ENCODE measurements at places on chromosomes 1 and 21.

DNA sequence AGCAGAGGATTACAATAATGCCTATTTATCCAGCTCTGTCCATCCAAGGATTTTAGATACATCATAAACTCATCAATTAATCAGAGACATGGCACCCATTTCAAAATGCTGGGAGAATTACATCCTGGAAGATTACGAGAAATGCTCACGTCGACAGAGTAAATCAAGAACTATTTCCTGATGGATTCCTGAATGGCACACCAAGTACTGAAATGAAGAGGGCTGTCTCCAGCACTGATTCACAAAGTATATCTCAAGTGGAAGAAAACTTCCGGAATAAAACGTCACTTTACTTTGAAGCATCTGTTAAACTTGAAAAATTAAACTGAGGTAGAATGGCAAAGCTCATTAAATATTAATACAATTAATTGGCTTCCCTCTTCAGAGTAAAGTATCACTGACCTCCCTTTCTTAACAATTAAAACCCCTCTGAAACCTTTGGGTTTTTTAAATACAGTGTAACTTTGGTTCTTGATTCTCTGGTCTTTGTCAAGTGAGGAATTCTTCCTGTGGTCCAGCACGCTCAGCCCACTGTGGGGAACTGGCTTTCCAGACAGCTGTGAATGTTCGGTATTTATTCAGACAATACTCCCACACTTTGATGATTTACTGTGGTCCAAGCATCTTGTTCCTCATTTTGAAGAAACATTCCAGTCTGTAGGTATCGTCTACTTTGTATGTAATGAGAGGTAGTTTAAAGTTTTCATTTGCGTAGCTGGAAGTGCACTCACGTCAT lies 288.0 kb downstream of the NFIA start:
- no peak for DNase-seq

DNA sequence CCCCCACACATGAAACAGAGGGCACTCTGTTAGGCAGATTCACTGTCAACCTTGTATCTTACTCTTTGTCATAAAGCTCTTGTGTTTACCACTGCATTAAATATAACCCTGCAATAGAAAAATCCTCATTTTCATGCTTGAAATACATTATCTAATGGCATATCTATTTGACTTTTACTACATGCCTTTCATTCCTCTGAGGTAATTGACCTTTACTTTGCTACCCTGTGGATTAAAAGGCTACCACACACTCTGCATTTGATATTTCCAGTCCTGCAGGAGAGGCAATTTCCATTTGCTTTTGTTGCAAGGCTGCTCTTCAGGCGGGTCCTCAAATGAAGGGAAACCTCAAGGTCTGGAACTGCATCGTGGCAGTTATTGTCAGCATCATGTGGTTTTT lies 238.0 kb downstream of the NTNG1 start:
- DNase-seq: no peak

DNA sequence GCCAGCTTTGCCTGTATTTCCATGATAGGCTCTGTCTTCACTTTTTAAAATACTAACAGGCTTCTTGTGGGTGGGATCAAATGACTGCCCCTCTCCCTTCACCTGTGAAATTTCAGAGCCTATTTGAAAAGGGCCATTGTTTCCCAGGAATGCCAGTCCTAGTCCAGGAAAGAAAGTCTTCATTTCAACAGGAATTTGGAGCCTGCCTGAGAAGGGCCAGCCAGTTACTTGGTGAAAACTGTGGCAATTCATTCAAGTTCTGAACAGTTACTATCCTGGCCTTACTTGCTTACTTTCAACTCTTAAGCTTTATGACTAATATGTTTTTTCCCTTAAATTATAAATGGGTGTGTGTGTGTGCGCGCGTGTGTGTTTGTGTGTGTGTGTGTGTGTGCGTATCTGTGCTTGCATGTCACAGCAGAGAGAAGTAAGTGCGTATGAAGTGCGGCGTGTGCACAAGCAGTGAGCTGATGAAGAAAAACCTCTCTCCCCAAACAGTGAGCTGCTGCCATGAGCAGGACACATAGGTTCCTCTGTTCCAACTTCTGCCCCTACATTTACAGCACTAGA lies 67.5 kb upstream of the RNPC3 start:
- no peak for DNase-seq

GRCh38 chr21:23021481-23021880 lies 2023.3 kb downstream of the NCAM2 start:
- no peak for DNase-seq

- no peak for DNase-seq
Observed at GRCh38 chr1:186054932-186055331, 320.1 kb downstream of the TPR start.

GRCh38 chr1:97902067-97902466 lies 18.8 kb downstream of the DPYD start:
- DNase-seq: no peak

DNA sequence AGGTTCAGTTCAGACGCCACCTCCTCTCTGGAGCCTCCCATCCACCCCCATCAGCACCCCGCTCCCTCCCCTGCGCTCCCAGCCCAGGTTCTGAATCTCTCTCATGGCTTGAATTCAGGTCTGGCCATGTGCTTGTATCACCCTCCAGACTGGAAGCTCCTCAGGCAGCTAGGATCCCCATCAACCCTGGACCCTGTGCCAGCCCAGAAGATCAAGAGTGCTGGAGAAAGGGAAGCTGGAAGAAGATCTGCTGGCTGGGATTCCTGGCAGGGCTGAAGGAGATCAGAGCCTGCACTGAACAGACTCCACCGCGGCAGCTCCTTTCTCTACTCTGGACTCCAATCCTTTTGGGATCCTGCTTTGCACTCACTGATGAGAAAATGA lies 11.7 kb upstream of the TINAGL1 start:
- no peak for DNase-seq

DNA sequence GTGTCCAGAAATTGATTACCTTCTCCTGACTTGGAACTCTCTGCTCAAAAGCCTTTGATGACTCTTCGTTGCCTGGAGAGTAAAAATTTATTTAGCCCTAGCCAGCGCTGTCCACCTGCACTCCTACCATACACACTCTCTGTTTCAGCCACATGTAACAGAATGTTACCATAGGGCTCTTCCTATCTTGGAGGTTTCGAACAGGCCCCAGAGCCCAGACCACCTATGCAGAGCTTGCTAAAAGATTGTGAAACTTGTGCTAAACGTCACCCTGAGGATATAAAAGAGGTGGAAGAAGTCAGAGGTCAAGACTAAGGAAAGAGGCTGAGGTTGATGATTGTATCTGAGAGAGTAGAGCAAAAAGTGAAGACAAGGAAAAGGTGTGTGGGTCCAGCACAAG lies 237.0 kb upstream of the HOOK1 start:
- no peak for DNase-seq

DNA sequence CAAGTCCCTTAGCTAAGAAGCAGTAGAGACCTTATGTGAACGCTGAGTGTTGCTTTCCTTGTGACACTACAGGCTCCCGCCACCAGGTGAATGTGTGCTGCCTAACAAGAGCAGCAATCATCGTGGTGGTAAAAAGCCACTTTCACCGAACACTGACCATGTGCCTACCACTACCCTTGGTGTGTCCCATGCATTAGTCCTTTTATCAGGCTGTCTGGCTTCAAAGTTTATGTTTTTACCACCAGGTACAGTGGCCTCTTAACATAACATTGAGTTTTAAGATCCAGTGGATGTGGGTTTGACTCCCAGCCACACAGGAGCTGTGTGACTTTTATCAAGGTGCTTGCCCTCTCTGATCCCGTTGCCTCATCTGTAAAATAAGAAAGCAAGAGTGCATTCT lies 1.7 kb downstream of the C1QB start:
- no peak for DNase-seq

- no peak for DNase-seq
Observed at GRCh38 chr21:14273736-14274538, 58.0 kb downstream of the RBM11 start.

GRCh38 chr1:68558321-68559026 lies 61.6 kb upstream of the DEPDC1 start:
- no peak for DNase-seq

GRCh38 chr1:43844114-43844513 lies 89.5 kb upstream of the ARTN start:
- DNase-seq: no peak

DNA sequence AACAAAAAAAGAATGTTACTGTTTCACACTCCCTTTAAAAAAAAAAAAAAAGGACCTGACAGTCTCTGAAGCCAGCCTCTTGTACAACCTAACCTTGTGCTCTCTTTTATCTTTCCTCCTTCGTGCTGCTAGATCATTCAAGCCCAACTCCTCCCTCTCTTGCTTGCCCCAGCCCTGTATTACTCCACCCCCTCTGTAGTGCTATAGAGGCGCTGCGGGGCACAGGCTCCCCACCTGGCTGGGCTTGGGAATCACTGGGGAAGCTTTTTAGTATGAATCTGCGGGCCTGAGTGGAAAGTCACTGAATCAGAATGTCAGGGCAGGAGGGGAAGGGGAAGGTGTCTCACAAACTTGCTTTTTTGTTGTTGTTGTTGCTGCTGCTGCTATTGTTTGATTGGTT lies 383.7 kb upstream of the CAMK1G start:
- DNase-seq: no peak

DNA sequence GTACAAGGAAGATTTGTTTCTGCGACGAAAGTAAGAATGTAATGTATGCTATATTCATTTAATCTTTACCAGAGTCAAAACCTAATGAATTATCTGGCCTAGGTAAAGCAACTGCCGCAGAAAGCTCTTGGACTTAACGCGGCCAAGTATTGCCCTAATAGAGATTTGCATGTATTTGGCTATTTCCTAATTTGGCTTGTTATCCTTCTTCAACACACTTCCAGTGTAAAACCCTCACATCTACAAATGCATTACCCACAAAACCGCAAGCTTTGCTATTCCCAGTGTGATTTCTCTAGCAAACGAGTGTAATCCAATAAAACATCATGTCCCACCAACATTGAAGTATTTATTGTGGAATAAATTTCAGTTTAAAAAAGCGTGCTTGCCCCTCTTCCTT lies 123.8 kb upstream of the LMO4 start:
- DNase-seq: no peak

GRCh38 chr1:167663002-167663772 lies 33.2 kb downstream of the RCSD1 start:
- DNase-seq: no peak

DNA sequence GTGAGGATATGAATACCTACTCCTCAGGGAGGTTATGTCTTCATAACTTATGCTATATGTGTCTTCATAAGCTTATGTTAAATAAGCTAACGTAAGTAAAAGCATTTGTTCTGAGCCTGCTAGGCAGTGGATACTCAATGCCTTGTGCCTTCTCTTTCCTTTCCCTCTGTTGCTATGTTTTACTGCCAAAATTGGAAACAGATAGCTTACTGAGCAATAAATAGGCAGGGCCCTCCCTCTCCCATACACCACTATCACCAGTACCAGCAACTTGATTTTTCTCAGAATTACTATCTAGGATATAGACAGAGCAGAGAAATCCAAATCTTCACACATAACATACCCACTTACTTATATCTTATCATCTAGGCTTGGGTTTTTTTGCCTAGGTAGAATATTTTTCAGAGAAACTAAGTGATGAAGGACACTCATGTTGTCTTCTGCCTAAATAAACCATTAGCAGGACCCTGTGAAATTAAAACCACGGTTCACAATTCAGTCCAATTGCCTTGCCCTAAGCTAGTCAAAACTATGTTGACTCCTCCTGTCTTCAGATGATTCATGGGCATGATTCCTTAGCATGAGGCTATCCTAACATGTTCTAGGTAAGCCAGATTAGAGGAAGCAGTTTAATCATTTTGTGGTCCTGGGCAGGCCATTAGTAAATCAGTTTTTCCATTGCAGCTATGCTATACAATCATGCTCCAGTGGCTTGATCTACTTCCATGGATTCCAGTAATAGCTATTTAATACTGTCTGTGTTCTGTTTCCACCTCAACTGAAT lies 15.9 kb upstream of the LRRC8C start:
- DNase-seq: no peak

GRCh38 chr1:23514111-23514679 lies 16.8 kb downstream of the E2F2 start:
- DNase-seq: no peak

GRCh38 chr1:216958569-216958968 lies 235.3 kb upstream of the ESRRG start:
- no peak for DNase-seq

- DNase-seq: no peak
Observed at GRCh38 chr1:248857201-248857600, 1.7 kb downstream of the ZNF692 start.

- DNase-seq: no peak
Observed at GRCh38 chr21:41833497-41834115, 45.5 kb downstream of the PRDM15 start.

- no peak for DNase-seq
Observed at GRCh38 chr21:43188181-43188580, 19.4 kb downstream of the CRYAA start.

GRCh38 chr1:224497714-224498573 lies 63.3 kb upstream of the WDR26 start:
- peak; percentile 44 for DNase-seq

DNA sequence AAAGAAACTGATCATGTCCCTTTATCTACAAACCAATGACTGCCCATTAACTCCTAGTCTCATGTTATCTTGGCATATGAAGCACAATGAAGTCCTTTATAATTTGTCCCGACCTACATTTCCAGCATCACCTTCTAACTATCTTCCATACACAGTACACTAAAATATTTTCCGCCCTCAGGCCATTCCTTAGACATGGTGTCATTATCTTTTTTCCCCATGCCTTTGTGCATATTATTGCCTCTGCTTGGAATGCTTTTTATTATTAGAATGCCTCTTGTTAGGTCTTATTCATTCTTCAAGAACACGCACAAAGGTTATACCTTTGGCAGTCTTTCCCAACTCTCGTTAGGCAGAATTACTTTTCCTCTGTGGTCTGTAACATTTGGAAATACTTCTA lies 39.6 kb downstream of the ATG4C start:
- DNase-seq: no peak

DNA sequence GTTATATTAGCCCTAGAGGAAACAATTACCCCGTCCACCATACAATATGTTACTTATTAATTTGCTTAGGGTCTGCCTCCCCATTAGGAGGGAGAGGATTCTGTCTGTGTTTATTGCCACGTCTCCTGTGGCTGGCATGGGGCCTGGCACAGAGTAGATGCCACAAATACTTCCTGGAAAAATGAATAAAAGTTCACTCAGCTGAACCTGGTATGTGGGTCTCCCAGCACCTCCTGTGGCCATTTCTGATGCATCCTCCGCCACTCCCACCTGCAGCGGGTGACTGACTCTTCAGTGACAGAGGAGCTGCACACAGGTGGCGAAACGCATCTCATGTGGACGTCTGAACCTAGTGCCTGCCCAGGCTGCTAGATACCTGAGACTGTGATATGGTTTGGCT lies 112.7 kb downstream of the CLIC6 start:
- no peak for DNase-seq

DNA sequence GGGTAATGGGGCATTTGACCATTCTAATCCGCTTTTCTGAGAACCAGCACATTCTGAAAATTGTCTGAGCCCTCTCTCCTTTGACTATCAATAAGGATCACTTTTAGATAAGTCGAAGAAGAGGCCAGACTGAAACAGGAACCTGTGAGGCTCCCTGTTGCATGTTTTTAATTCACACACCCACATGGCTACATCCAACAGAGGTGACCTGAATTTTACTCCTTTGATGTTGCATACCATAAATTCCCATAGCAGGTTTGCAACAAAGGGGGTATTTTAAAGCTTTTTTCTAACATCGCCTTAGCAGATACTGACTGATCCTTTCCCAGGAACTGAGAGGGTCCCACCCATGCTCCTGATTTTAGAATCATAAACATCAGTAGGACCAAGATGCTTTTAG lies 450.8 kb downstream of the USP25 start:
- no peak for DNase-seq

Data from amniotic stem cell (primary cell).